ENCODE measurements at places on chromosomes 3 and 15.

DNA sequence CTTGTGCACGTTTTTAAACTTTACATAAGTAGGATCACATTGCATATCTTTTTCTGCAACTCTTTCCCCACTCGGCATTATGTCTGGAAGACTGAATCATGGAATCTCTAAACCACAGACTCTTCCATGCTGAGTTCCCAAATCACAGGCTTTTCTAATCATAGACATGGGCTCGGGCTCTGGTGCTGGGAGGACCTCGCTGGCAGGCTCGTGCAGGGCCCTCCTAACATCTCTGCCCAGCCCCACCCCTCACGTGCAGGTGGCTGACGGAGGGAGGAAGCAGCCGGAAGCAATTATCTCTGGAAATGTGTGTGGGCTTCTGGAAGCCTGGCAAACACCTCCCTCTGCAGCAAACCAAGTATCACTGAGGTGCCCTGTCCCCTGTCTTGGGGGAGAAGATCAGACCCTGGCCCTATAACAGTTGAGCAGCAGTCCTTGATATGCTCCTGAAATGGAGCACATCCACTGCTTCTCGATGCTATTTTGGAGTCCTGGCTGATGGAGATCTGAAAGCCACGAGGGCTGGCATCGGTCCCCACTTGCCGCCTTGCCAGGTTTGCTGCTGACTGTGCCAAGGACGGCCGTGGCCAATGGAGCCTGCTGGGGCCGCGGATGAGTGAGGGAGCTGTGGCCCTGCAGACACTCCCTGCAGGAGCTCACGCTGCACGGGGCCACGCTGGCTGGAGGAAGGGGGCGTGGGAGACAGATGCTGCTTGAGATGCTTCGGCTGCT, 4.4 kb upstream of the IQSEC1 start:
- DNase-seq = peak; percentile 44

DNA sequence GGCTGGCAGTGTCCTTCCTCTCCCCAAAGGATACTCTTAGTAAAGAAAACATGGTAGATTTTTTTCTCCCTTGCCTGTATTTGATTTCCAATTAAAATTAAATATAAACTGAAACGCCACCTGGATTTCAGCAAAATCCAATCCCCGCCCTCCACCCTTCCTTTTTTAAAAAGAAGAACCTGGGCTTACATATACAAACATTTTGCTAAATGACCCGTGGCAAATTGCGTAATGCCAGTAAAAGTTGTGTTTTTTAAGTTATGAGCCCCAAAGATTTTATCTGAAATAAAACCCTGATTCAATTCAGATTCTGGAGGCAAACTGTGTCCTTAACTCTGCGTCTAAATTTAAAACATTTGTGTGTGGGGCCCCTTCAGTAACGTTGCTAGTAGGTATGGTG, 403.0 kb downstream of the FOXP1 start:
- DNase-seq = no peak

GRCh38 chr3:16372362-16373292, 107.6 kb downstream of the OXNAD1 start:
- no peak for DNase-seq

DNA sequence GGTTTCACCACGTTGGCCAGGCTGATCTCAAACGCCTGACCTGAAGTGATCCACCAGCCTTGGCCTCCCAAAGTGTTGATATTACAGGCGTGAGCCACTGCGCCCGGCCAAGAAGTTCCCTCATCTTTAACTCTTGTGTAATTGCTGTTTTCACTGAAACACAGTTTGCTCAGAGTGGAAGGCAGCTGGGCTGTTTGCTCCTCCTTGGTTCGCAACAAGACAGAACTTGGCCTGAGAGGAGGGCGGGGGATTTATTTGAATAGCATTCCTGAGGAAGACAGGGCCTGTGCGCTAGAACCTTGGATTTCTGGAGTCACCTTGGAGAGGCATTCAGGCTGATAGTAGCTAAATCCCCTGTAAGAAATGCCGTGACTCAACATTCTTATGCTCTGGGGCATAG, 226.7 kb upstream of the MCTP2 start:
- no peak for DNase-seq

DNA sequence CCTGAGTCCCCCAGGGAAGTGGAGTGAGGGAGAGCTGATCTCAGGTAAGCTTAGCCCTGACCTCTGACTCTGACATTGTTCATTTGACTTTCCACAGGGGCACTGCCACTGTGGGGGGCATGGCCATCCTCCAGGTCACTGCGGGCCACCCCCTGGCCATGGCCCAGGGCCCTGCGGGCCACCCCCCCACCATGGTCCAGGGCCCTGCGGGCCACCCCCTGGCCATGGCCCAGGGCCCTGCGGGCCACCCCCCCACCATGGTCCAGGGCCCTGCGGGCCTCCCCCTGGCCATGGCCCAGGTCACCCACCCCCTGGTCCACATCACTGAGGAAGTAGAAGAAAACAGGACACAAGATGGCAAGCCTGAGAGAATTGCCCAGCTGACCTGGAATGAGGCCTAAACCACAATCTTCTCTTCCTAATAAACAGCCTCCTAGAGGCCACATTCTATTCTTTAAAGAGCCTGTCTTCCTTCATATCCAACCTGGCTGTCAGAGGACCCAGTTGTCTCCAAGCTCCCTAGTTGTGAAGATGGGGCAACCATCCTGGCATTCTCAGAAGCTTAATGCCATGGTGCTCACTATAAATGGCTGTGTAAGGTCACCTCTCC, 1.9 kb upstream of the DISP2 start:
- DNase-seq = no peak

- DNase-seq = no peak
Measured at GRCh38 chr3:184772667-184773272, 39.2 kb upstream of the VPS8 start.

- no peak for DNase-seq
Measured at GRCh38 chr15:49168016-49168415, 2.0 kb upstream of the GALK2 start.

DNA sequence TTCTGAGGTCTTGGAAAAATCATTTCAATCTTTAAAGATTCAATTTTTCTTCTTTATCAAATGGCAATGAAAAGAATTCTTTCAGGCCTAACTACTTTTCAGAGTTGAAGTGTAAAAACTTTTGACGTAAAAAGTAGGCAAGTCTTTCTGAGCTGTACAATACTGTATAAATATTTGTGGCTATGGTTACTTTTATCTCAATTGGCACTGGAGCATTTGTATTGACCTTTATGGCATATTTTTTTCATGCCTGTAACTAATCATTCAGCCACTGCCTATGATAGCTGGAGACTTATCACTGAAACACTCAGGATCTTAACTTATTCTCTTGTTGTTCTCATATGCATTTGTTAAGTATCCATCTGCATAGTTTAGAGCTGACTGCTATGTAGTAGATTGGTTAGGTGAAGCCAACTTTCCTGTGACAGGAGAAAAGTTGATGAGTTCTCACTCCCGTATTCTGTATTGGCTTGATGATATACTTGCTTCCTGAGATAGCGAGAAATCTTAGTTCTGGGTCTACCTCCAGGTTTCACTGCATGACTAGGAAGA, 290.4 kb upstream of the TBL1XR1 start:
- DNase-seq = no peak

DNA sequence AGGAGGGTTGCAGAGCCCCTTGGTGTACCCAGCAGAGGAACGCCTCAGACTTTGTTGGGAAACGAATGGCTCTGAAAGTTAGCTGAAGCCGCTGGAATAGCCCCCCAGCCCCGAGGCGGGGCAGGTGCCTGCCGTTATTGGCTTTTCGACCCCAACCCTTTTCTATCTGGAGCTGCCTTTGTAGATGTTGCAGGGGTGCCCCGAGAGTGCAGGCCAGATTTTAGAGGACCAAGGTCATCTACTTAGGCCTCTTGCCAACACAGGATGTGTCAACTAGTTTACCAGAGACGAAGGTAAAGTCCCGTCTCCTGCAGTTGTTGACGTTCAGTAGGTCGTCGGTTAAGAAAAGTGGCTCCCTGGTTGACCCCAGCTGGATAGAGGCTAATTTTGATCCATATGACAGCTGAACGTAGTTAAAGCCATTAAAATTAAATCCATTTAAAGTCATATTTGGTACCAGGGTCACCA, 579 bp upstream of the UBE3A start:
- DNase-seq = no peak

DNA sequence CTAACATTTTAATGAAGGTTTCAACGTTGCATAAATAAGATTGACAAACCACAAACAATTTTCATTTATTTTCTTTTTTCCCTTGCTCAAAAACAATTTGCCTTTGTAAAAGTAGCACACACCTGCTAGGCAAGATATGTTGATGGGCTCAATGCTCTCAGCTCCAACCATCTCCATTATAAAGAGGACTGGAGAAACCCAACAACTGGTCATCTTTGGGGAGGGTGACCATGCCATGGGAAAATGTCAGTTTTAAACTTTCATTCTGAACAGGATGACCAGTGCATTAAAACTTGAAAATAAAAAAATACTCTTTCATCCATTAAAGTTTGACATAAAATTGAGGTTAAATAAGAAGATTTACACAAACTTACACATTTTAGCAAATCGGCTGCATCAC, 183.7 kb downstream of the CFAP20DC start:
- DNase-seq = no peak

DNA sequence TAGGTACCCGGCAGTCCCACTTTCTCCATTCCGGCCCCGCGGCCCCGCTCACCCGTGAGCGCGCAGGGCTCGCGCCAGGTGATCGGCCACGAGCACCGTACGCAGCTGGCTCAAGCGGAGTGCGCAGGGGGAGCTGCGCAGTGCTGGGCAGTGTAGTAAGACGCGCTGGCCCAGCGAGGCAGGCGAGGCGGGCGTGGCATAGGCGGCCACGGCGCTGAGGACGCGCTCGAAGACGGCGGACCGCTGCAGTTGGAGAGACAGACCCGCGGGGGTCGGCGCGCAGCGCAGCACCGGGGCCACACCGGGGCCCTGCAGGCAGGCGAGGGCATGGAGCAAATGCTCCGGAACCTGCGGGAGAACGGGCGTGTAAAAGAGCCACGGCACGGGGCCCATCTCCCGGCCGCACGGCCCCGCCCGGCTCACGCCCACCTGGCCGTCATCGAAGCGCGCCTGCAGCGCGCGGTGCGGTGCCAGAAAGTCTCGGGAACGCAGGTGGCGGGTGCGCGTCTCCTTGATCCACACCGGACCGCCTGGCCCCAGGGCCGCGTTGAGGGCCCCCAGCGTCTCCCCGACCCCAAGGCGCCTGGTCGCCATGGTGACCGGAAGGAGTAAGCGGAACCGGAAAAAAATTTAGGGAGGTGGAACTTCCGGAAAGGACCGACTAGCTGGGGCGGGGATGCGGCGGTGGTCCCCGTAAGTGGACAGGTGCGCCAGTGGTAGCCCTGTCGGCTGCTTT, at the start of gene DALRD3:
Gene DALRD3, minus strand, starts transcription at position 610 of the 736 bp plus-strand sequence. Its CDS starts 16 bp downstream, at position 594.
- DNase-seq = peak; percentile 67

- peak; percentile 8 for DNase-seq
Measured at GRCh38 chr15:65355173-65355987, 22.4 kb downstream of the IGDCC3 start.

DNA sequence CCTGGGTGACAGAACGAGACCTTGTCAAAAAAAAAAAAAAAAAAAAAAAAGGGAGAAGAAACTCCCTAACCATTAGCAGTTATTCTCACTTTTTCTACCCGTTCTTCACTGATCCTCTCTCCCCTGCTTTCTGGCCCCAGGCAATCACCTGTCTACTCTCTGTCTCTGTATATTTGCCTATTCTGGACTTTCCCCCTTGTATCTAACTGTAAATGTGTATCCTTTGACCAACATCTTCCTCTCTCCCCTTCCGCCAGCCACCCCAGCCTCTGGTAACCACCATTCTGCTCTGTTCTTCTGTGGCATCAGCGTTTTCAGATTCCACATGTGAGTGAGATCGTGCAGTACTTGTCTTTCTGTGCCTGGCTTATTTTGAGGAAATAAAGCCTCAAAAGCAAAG, 6.9 kb downstream of the CYFIP1 start:
- no peak for DNase-seq

GRCh38 chr15:98221144-98221543, 260.6 kb downstream of the ARRDC4 start:
- DNase-seq = no peak

DNA sequence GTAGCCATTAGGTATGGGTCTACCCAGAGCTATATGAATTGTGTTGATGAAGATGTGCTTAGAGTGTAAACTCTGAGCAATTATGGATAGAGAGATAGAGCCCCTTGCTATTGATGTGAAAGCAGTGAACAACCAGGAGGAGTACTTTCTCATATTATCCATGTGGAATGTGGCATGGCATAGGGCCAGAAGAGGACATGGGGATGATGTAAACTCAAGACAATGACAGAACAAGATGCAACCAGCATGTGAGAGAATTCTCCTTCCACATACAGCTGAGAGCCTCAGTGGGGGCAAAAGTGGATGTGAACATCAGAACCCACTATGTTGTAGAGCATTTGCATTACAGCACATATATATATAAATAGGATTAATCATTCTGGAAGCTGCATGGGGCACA, 36.4 kb upstream of the BNC1 start:
- DNase-seq = no peak

DNA sequence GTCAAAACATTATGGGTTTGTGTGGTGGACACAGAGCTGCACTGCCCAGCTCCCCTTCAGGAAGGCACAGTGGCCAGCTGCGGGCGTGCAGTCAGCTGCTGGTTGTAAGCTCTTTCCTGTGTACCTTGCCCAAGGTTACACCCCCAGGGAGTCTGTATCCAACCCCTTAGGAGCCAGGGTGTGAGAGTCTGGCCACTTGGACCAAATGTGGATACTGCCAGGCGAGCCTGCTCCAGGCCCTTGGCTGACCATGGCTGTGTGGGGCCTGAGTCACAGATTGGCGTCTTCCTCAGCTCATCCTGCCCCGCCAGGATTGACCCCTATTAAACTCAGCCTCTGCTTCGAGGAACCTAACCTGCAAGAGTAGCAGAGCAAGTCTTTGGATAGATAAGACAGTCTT, 56.9 kb downstream of the ABHD5 start:
- no peak for DNase-seq

GRCh38 chr3:113193719-113194118, 17.6 kb upstream of the BOC start:
- no peak for DNase-seq

DNA sequence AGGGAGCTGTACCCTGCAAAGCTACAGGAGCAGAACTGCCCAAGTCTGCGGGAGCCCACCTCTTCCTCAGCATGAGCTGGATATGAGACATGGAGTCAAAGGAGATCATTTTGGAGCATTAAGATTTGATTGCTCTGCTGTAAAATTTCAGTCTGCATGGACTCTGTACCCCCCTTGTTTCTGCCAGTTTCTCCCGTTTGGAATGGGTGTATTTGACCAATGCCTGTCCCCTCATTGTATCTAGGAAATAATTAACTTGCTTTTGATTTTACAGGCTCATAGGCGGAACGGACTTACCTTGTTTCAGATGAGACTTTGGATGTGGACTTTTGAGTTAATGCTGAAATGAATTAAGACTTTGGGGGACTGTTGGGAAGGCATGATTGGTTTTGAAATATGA, 18.3 kb downstream of the RNF13 start:
- DNase-seq = no peak

GRCh38 chr3:97910931-97911351, 61.3 kb downstream of the RIOX2 start:
- DNase-seq = no peak

GRCh38 chr3:62192891-62193290, 180.5 kb downstream of the FEZF2 start:
- no peak for DNase-seq

Data from NCI-H1417 (cell line).